ENCODE measurements at places on chromosomes 11 and 22.

- DNase-seq = peak; percentile 74
Measured at GRCh38 chr11:73335204-73335923, 27.3 kb downstream of the ARHGEF17 start.

DNA sequence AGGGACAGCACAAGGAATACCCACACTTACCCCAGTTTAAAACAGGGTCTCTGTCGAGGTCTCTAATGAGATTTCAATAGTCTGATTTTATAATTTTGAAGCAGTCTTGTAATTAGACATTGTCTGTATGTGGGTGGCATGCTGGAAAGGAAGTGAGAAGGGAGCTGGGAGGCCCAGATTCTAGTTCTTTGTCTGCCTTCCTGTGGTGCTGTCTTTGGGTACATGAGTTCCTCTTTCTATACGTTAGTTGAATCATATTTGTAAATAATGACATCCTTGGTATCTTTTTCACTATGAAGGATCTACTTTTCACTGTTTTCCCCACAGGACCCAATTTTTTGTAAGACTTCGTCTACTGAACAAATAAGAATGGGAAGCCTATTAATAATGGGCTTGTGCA, 42.0 kb upstream of the TENM4 start:
- DNase-seq = peak; percentile 37

DNA sequence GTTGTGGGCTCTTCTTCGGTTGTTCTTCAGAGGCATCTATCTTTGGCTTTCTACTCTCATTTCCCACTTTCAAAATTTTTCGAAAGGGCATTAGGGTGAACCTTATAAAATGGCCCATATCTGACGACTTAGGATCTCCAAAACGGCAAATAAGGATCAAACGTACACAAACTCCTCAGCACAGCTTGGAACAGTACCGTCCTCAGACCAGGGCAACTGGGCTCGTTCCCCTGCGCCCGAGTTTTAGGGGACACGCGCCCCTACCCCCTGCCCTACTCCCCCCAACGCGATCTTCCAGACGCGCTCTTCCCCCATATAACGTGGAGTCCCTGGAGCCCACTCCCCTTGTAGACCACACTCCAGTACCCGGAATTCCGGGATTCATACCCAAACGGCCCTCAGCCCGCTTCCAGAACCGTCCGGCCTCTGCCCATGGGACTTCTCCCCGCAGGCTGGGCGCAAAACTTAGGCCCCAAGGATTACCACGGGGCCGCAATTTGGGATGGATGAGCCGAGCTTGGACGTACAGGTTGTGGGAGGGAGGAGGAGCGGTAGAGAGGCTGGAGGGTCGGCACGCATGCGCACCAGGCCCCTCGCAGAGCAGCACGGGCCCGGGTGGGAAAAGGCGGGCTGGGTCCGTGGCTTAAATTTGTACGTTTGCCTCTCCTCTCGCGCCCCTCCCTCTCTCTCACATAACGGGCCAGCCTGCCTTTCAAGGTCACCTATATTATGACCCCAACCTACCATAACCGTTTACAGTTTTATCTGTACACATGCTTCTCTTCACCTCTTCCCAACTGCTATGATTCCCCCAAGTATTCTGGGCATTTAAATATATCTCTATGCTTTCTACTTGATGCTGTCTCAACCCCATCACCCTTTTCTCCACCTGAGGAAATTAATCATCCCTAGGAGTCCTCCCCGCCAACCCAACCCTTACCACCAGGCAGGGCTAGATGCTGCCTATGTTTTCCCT, 3.4 kb downstream of the CCDC89 start:
- peak; percentile 64 for DNase-seq

DNA sequence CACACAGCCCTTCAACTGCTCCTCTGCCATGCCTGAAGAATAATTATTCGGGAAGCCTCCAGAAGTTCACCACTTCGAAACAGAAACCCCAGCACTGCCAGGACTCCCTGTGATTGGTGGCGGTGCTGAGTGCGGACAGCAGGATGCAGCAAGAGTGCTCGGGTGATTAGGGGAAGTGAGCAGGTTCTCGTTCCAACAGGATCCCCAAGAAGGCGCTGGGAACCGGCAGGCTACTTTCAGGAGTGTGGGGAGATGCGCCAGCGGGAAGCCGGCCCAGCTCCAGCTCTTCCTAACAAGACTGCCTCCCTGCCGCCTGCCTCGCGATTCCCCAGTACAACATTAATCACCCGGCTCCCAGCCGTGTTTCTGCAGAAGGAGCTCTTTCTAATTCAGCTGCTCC, 630.2 kb downstream of the BRD1 start:
- DNase-seq = peak; percentile 0

DNA sequence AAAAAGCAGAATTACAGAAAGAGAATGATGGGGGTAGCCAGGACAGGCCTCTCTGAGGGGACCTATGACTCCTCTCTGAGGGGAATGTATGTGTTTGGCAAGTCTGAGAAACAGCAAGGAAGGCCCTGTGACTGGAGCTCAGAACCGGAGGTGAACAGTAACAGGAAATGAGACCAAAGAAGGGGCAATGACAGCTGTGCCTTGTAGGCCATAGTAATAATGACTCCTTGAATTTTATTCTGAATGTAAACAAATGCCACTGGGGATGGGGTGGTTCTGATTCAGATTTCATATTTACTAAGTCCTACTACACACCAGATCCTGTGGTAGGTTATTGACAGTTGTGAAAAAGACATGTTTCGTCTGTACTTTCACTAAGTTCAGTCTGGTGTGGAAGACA, 52.8 kb upstream of the APOA1 start:
- no peak for DNase-seq

DNA sequence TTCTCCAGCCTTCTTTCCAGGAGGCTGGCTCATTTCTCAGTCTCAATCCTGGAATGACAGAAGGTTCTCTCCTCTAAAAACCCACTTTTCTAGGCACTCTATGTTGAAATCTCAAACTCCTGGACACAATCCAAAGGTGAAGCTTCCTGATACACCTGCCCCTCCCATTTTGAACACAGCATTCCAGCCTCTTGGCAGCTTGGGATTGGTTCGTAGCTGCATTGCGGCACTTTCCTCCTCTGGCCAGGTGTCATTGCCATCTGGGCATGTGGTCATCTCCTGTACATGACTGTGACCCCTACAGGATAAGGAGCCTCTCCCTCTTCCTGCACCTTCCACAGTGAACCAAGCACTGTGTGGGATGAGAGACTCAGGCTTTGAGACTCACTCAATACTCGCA, 230.2 kb upstream of the B3GAT1 start:
- DNase-seq = no peak

- DNase-seq = no peak
Measured at GRCh38 chr11:115539844-115540243, 35.6 kb upstream of the CADM1 start.

- DNase-seq = no peak
Measured at GRCh38 chr11:108536783-108537182, 38.6 kb upstream of the POGLUT3 start.

- no peak for DNase-seq
Measured at GRCh38 chr22:30038219-30038618, 42.0 kb upstream of the HORMAD2 start.

DNA sequence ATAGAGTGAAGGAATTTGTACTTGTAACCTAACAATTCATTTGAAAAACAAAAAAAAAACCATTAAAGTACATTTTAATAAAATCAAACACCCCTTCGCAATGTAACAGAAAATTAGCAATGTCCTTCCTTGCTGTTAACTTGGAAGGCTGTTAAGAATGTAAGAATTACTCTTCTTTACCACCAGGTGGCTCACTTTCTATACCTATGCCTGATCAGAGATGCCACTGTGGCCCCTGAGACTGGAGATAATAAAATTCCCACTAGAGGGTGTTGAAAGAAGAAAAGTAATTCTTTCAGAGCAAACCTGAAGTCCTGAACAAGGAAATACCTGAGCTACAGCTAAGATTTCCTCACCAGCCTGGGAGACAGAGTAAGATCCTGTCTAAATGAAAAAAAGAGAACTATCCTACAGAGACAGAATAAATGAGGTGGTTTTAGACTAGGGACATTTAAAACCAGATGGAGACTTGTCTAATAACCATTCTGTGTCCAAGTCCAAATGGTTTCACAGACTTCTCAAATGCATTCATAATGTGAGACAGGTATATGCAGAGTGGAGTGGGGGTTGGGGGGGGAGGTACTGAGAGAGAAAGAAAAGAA, 1089.3 kb downstream of the FAM181B start:
- peak; percentile 42 for DNase-seq

DNA sequence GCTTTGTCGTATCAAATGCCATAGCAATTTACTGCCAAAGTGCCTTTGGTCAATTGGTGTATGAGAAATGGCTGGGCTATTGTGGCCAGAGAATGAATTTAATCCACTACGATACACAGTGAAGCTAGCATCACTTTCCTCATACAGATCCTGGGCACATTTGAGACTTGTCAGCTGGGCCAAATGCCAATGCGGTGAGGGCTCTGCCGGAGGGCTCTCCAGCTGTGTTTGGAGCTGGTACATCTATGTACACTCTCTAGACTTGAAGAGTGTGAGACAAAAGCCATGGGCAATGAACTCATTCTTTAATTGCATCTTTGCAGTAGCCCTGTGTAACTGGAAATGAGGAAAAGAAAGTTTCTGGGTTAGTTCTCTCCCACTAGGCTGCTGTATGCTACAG, 1052.9 kb downstream of the NTM start:
- DNase-seq = no peak

DNA sequence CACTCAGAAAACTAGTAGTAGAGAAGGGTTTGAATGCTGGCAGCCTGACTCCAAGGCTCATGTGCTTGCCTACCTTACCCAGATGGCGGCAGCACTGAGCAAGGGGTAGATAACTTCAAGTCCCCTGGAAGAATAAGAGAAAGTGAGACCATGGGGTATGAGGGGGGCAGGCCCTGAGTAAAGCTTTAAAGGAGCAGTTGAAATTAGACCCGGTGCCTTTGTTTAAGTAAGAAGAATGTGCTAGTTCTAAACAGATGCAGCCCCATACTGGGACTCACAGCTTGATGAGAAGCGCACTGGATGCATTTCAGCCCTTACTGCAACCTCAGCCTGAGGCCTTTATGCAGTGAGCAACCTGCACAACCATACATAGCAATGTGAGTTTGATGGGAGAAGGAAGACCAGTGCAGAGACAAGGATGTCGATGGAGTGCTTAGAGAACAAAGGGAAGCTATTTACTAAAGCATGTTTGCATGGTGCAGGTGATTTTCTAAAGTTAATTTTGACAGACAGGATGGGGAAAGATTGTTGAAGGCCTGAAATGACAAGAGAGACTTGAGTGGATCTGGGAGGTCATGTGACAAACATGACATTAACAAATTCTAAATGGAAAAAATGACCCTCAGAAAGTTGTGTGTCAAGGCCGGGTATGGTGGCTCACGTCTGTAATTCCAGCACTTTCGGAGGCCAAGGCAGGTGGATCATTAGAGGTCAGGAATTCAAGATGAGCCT, 27.1 kb upstream of the TMA7B start:
- no peak for DNase-seq

GRCh38 chr11:118277312-118277711, 13.2 kb upstream of the MPZL2 start:
- no peak for DNase-seq

DNA sequence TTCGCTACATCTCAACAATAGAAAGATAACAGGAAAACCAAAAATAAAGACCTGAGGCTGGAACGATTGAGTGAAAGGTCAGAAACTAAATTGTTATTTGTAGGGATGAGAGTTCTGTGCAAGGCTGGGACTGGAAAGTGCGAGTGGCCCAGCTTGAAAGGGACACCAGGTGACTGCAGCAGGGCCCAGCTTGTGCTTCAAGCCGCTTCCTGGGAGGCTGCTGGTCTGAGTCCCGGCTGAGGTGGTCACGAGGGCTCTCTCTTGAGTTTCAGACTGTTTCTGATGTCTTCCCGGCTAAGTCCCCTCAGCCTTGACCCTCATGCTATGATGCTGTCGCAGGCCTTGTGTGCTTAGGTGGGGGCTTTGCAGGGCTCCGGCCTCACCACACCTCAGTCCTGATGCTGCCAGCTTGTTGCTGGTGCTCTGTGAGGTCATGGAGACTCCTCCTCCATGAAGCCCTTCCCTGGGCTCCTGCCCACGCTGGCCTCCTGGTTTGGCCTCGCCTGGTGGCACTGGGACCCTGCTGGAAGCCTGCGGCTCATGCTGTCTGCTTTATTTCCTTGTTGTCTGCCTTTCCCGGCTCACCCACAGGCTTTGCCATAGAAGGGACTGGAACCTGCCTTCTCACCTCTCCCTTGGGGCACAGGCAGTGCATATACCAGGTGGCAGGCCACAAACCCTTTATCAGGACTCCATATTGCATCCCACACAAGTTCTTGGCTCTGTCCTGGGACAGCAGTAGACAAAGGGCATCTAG, 4.0 kb downstream of the BANF1 start:
- DNase-seq = no peak

DNA sequence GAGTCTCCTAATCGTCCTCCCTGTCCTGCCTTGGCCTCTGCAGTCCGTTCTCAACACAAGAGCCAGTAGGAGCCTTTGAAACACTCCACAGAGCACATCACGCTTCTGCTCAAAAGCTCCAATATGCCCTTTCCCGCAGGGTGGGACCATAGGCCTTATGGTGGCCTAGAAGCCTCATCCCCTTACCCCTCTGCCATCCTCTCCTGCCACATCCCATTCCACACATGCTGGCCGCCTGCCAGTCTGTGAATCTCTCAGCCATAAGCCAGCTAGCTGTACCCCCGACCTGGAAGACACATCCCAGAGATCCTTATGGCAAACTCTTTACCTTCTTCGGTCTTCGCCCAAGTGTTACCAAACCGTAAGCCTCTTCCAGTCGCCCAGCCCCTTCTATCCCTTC, 157.8 kb downstream of the ENTHD1 start:
- no peak for DNase-seq

DNA sequence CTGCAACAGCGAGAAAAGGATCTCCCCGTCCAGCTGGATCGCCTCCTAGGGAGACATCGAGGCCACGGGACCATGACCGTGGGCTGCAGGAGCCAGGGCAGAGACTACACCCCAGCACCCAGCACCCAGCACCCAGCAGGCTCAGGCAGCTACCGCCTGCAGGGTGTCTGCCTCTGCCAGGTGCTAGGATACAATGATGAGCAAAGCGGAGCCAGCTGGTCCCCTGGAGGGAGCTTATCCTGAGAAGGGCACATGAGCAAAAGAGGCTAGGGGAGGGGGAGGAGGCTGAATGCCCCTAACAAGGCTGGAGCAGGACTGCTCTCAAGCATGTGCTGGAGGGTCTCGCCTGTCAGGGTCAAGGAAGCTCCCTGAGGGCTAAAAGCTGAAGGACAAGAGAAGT, 4.8 kb upstream of the CASTOR1 start:
- no peak for DNase-seq

DNA sequence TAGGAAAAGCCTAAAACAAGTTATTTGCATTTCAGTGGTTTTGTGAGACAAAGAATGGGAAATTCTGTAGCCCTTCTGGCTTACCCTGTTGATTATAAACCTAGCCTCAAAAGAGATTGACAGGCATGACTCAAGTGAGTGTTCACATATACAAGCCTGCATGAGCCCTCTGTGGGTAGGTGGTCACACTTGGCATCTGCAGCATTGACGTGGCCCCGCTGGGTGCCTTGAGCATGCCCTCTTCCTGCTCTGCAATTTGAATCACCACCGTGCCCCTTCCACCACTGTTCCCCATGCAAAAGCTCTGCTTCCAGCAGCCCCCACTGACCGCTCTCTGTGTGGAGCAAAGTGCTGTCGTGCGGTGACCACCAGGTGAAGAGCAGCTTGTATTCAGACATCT, 21.0 kb upstream of the ADSL start:
- no peak for DNase-seq
